ENCODE measurements at places on chromosomes 5 and 9.
A peak's percentile ranks its signal among the peaks of the same experiment; 100 is the strongest.

DNA sequence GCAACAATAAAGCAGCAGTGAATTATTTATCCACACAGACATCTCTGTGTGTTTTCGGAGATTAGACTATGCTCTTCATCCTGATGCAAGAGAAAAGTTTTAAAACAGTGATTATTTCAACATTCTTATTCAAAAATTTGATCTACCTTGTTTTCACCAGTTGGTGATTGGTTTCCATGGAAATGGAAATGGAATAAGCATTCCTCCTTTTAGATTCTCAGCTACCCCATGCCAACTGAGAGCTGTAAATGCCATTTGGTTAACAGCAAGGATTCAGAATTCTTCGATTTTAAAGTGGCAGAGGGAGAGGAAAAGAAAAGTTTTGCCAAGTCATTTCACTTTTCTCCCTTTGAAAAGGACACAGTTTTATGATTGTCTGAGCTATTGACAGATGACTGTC, 154.7 kb downstream of the PCSK5 start:
- H3K27me3 ChIP-seq = no peaks in the 10 kb centered on the region
- no peaks in the 10 kb centered on the region for H3K4me1 ChIP-seq
- H3K36me3 ChIP-seq = no peaks in the 10 kb centered on the region
- H3K27ac ChIP-seq = no peak overlapping the region

DNA sequence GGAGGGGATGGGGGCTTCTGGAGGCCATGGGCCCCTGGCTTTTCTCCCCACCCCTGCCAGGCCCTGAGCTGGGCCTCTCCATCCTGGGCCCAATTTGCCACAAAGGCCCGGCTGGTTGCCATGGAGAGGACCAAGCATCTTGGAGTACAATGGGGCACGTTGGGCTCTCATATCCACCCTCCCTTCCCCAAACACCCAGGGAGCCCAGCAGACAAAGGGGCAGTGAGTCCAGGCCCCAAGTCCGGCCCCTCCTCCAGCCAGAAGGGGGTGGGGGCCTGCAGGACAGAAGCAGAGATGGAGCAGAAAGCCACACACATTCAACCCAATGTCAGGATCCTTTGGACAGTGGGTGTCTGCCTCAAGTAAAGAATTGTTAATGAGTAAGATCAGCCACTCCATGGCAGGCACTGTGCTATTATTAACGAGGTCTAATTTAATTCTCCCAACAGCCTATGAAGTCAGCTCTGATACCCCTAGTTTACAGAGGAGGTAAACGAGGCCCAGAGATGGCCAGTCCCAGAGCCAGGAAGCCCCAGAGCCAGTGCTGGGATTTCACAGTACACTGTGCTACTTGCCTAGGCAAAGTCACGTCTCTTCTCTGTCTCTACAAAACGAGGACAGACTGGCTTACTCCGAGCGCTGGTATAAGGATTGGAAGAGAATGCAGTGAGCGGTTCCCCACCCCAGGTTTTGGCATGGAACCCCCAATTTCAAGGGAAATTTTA, 2.3 kb downstream of the CRB2 start:
- H3K27ac ChIP-seq = no peak overlapping the region
- peaks cover 12% of the 10 kb centered on the region for H3K27me3 ChIP-seq
- no peak for DNase-seq
- H3K36me3 ChIP-seq = no peaks in the 10 kb centered on the region
- no peaks in the 10 kb centered on the region for H3K4me1 ChIP-seq

DNA sequence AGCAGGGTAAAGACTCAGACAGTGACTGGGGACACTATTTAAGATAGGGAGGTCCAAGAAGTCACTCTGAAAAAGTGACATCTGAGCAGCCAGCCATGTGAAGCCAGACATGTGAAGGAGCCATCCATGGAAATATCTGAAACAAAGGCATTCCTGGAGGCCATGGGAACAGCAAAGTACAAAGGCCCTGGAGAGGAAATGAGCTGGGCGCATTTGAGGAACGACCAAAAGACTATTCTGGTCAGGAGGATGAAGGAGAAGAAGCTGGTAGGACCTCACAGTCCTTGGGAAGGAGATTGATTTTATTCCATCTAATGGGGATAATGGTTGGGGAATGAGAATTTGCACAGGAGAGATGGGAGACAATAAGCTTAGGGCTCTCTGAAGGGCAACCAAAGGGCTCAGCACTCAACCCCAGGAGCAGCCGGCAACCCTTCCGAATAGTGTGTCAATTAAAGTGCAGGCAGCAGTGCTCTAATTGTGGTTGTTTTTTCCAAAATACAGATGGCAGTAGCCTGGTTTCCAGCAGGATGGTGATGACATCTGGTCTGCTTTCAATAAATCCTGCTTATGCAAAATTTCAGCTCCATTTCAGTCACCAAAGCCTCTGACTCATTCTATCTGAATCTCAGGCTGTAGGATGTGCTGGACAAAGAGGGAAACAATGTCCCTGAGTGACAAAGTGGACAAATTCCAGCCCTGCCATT, 26.7 kb downstream of the FOXI1 start:
- no peak overlapping the region for H3K27ac ChIP-seq
- no peak overlapping the region for H3K4me3 ChIP-seq

DNA sequence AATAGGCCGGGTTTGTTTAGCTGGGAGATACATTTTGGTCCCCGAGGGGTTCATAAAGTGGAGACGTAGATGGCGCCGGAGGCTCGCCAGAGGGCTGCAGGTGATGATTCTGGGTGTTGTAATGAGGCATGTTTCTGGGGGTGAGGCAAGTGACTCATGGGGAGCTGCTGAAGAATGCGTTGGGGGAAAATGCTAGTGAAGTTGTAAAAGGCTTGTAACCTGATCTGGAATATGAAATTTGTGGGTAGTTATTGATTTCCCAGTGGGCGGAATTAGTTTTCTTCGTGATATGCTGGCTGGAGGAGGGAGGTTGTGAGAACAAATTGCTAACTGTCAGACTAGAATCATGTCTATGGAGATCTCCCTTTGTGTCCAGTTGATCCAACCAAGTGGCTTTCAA, 158.3 kb downstream of the DOCK2 start:
- no peaks in the 10 kb centered on the region for H3K36me3 ChIP-seq
- DNase-seq = no peak
- H3K4me1 ChIP-seq = no peaks in the 10 kb centered on the region
- H3K27ac ChIP-seq = no peak overlapping the region

DNA sequence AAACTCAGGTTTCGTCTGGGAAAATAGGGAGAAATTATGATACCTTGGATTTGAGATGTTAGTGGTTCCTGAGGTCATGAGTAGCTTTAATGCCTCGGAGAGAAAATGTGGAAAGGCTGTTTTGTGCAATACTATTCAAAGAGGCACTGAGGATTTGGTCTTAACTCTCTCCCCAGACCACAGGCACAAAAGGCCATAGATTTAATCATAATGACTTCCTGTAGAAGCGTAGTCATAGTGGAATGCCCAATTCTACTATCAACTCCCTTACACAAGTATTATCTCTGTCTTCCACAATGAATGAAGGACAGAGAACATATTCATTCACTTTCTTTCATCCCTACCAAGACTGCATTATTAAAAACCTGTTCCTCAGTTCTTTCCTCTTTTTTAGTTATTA, 153.0 kb upstream of the FTMT start:
- H3K27ac ChIP-seq = no peak overlapping the region
- no peak overlapping the region for H3K4me3 ChIP-seq
- no peaks in the 10 kb centered on the region for H3K36me3 ChIP-seq
- H3K4me1 ChIP-seq = no peaks in the 10 kb centered on the region
- no peaks in the 10 kb centered on the region for H3K27me3 ChIP-seq

GRCh38 chr9:99824378-99825171, 2.9 kb downstream of the NR4A3 start:
- H3K4me1 ChIP-seq = peaks cover 31% of the 10 kb centered on the region
- no peaks in the 10 kb centered on the region for H3K36me3 ChIP-seq
- H3K4me3 ChIP-seq = peak overlapping the region; percentile 71
- H3K27ac ChIP-seq = no peak overlapping the region
- DNase-seq = peak; percentile 76
- peaks cover 55% of the 10 kb centered on the region for H3K27me3 ChIP-seq

DNA sequence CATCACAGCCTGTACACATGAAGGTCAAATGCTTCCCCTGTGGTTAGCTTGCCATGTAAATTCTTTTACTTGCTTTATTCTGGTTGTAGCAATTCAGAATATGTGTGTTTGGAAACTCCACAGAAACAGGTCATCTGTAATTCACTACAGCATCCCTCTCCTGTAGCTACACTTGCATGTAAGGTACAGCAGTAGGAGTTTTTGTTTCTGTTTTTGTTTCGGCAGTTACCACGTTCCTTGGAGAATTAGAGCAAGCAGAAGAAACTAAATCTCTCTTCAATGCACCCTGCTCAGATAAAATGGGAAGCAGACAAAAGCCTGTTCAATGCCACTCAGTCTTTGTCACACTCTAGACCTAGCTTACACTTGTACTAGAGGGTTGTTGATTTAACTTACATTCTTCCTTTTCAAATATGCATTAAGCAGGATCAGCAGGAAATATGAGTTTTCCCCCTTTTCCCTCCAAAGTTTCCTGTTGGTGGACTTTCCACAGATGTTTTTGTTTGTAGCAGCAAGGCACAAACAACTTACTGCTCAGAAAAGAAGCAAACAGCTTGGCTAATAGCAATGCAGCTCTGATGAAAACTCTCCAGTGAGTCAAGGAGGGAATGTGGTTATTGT, 80.9 kb downstream of the YIPF5 start:
- H3K4me1 ChIP-seq = no peaks in the 10 kb centered on the region
- no peak overlapping the region for H3K4me3 ChIP-seq
- H3K27me3 ChIP-seq = no peaks in the 10 kb centered on the region
- no peaks in the 10 kb centered on the region for H3K36me3 ChIP-seq
- no peak overlapping the region for H3K27ac ChIP-seq

DNA sequence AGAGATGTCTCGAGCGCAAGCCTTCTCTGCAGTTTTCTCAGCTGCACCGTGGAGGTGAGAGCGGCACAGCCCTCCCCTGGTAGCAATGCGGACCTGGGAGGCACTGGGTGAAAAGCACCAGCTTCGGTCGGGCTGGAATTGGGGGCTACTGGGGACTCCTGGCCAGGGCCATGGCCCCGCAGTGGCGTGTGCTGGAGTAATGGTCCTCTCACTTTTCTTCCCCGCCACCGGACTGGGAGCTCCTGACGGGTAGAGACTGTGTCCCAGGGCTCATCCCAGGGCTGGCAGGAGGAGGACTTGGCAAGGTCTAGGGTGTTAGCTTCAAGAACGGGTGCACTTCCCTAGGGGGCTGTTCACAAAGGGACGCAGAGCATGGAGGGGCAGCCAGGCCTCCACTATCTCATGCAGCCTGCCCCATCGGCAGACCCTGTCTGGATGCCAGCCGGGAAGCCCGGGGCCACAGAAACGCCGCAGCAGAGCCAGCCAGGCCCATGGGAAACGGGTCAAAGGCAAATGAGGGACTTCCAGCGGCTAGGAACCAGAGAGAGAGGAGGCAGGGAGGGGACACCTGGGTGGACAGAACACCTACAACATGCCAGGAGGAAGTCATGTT, 92.6 kb upstream of the MVB12B start:
- H3K4me3 ChIP-seq = no peak overlapping the region
- H3K36me3 ChIP-seq = no peaks in the 10 kb centered on the region
- no peak for DNase-seq
- H3K4me1 ChIP-seq = no peaks in the 10 kb centered on the region
- H3K27ac ChIP-seq = no peak overlapping the region

DNA sequence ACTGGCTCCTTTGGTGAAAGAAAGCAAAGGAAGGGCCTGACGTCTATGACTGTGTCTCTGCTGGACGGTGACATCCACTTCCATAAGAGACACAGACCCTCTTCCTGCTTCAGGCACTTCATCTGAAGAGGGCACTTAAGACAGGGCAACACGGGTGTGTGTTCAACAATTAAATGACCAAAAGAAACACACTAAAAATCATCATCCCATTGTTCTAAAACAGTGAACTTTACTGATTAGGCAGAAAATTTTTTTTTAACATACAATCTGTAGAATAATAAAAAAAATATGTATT, 58.5 kb downstream of the GOLM1 start:
- no peaks in the 10 kb centered on the region for H3K27me3 ChIP-seq
- no peaks in the 10 kb centered on the region for H3K36me3 ChIP-seq
- H3K4me3 ChIP-seq = no peak overlapping the region
- no peak for DNase-seq
- H3K4me1 ChIP-seq = no peaks in the 10 kb centered on the region
- no peak overlapping the region for H3K27ac ChIP-seq

- no peaks in the 10 kb centered on the region for H3K27me3 ChIP-seq
- DNase-seq = no peak
- no peak overlapping the region for H3K4me3 ChIP-seq
- H3K4me1 ChIP-seq = no peaks in the 10 kb centered on the region
Observed at GRCh38 chr5:16625096-16625495, 8.3 kb upstream of the RETREG1 start.

DNA sequence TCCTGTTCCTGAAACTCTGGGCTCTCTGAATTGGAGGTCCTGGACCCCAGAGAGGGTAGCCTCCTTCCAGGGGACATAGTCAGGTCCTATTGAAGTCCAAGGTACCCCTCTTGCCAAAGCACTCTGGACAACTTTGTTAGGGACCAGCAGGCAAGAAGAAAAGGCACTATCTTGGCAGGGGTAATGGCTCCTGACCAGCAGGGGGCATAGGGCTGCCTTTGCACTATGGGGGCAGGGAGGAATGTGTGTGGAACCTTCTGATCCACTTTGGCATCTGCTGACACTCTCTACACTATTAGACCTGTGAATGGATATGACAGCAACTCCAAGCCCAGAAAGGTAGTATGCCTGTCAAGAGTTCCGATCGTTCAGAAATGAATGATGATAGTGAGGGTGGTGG, 179.0 kb upstream of the CD180 start:
- H3K4me3 ChIP-seq = no peak overlapping the region
- no peaks in the 10 kb centered on the region for H3K4me1 ChIP-seq
- DNase-seq = no peak
- no peak overlapping the region for H3K27ac ChIP-seq

GRCh38 chr5:40606077-40606765, 73.5 kb upstream of the PTGER4 start:
- peak; percentile 64 for DNase-seq
- H3K4me1 ChIP-seq = peaks cover 10% of the 10 kb centered on the region
- H3K36me3 ChIP-seq = no peaks in the 10 kb centered on the region
- H3K27me3 ChIP-seq = no peaks in the 10 kb centered on the region

GRCh38 chr9:121271368-121272341, 3.7 kb downstream of the GSN start:
- peak; percentile 70 for DNase-seq
- no peaks in the 10 kb centered on the region for H3K36me3 ChIP-seq
- no peaks in the 10 kb centered on the region for H3K27me3 ChIP-seq
- peak overlapping the region; percentile 14 for H3K4me3 ChIP-seq
- peak overlapping the region; percentile 61 for H3K27ac ChIP-seq

GRCh38 chr9:130997925-130998596, 10.9 kb upstream of the LAMC3 start:
- H3K36me3 ChIP-seq = no peaks in the 10 kb centered on the region
- no peaks in the 10 kb centered on the region for H3K4me1 ChIP-seq
- peak; percentile 76 for DNase-seq
- H3K27ac ChIP-seq = no peak overlapping the region
- H3K27me3 ChIP-seq = peaks cover 41% of the 10 kb centered on the region

DNA sequence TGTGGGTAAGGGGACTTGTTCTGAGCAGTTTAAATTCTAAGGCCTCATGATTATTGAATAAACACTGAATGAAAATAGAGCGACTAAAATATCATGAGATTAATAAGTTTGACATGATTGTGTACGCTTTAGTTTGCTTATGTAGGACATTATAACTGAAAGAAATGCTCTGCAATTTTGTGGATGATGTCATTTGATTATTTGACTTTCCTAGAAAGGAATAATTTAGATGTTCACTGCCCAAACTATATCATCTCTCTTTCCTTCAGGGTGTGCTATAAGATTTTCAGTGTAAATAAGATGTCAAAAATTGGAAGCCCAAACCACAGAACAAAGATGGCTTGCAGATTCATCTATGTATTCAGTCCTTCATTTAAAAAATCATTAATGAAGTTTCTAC, 115.7 kb upstream of the MTAP start:
- H3K4me1 ChIP-seq = no peaks in the 10 kb centered on the region
- no peaks in the 10 kb centered on the region for H3K27me3 ChIP-seq
- no peak overlapping the region for H3K27ac ChIP-seq
- no peak overlapping the region for H3K4me3 ChIP-seq
- no peak for DNase-seq
- no peaks in the 10 kb centered on the region for H3K36me3 ChIP-seq

All from upper lobe of right lung (tissue), 1 donor.